ENCODE measurements at places on chromosomes 6 and 20.
A peak's percentile ranks its signal among the peaks of the same experiment; 100 is the strongest.

- DNase-seq, result no peak
These were observed 69.8 kb upstream of the CCN6 start for GRCh38 chr6:111984081-111984480.

DNA sequence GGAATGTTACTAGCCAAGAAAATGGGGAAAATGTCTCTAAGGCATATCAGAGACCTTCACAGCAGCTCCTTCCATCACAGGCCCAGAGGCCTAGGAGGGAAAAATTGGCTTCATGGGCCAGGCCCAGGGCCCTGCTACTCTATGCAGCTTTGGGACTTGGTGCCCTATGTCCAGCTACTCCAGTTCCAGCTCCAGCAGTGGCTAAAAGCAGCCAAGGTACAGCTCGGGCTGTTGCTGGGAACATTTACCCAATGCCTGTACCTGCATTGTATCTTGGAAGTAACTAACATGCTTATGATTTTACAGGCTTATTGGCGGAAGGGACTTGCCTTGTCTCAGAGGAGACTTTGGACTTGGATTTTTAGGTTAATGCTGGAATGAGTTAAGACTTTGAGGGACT, 390.6 kb downstream of the GRIK2 start:
- no peak for DNase-seq

- no peak for DNase-seq
These were observed 1.0 kb downstream of the SYNE1 start for GRCh38 chr6:152636021-152636608.

GRCh38 chr6:42403831-42404230, 47.9 kb downstream of the TRERF1 start:
- no peak for DNase-seq

DNA sequence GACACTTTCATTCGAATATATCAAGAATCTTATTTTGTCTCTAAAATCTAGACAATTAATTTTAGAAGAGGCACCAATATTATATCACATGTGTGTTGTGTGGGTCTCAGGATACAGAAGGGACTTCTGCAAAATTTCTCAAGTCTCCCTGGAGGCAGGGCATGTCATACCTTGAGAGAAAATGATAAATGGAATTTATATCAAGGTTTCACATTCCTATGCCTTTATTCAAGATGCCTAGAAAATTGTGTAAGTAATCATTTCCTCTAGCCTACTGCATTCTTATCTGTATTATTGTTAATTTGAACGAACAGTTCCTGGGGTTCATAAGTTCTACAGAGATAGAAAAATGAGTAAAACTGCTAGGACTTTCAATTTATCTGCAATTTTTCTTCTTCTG, 1247.9 kb downstream of the GRIK2 start:
- DNase-seq, result no peak

- DNase-seq, result no peak
These were observed 45.2 kb upstream of the TFAP2A start for GRCh38 chr6:10460096-10460495.

GRCh38 chr6:3001773-3002293, 2.1 kb downstream of the NQO2 start:
- peak; percentile 41 for DNase-seq

DNA sequence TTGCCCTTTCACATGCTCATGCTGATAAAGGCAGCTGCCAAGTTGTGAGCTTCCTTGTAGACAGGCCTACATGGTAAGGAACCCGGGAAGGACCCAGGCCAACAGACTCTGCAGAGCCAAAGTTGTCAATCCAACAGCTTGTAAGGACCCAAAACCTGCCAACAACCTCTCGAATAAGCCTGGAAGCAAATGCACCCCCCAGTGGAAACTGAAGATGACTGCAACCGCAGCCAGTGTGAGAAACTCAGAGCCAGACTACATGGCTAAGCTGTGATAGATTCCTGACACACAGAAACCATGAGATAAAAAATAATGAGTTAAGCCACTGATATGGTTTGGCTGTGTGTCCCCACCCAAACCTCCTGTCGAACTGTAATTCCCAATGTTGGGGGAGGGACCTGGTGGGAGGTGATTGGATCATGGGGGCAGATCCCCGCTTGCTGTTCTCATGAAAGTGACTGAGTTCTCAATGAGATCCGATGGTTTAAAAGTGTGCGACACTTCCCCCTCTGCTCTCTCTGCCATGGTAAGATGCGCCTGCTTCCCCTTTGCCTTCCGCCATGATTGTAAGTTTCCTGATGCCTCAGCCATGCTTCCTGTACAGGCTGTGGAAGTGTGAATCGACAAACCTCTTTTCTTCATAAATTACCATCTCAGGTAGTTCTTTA, 18.8 kb upstream of the CLPSL2 start:
- no peak for DNase-seq

DNA sequence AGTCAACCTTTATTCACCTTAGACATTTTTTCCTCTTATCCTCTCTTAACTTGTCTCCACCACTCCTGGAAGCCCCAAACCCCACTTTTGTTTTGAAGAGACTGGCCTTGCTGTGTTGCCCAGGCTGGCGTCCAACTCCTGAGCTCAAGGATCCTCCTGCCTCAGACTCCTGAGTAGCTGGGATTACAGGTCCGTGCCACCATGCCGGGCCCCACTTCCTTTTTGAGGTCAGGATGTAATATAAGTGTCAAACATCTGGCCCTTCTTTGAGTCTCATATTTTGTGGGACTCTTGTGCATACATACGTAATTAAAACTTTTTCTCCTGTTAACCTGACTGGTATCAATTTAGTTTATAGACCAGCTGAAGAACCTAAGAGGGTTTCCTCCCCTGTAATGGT, 1.4 kb upstream of the CDK19 start:
- DNase-seq, result no peak

DNA sequence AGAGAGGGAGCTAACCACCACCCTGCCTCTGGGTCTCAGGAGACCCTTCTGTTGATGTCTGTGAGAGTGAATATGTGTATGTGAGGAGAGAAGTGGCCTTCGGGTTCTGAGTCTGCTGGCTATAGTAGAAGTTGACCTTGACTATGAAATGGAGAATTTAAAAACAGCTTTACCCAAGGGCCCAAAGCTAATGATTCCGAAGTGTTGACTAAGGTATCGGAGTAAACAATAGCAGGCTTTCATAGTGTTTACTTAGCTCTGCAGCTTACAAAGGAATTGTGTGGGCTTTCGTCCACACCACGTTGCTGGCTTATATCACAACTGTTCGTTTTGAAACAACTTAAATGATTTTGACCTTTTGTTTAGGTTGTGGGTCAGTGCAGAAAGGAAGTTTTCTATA, 126.5 kb upstream of the JAG1 start:
- DNase-seq, result no peak

DNA sequence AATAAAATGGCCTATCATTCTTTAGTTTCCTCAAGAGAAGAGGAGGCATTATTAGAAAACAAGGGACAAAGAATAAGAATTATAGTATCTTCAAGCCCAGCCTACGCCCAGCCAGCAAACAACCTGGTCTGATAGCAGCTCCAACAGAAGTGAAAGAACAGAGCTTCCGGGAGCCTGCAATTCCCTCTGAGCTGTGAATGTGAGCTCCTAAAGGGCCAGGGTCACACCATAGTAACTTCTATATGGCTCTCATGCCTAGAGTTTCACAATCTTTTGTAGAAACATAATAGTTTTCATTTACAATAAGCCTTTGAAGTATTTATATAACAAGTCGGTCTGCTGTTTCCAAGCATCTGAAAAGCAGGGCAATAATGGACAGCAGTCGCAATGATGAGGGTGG, 116.5 kb downstream of the SMLR1 start:
- DNase-seq, result no peak

GRCh38 chr20:43744966-43745730, 18.3 kb upstream of the GTSF1L start:
- DNase-seq, result no peak

DNA sequence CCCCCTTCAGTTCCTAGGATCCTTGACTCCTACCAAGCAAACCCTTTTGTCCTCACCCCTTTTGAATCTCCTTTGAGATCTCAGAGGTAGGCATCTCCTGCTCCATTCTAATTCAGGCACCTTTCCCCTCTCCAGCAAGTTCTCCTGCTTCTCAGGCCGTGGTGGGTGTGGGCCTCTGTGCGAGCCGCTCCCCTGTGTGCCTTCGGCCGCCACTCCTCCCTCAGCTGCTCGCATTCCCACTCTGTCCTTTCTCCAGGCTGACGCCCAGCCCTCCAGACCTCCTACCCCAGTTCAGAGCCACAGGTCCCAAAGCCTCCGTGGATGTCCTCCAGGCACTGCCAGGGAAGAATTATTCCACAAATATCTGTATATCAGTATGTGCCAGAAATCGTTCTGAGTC, 19.7 kb upstream of the RPS6KA2 start:
- DNase-seq, result no peak

DNA sequence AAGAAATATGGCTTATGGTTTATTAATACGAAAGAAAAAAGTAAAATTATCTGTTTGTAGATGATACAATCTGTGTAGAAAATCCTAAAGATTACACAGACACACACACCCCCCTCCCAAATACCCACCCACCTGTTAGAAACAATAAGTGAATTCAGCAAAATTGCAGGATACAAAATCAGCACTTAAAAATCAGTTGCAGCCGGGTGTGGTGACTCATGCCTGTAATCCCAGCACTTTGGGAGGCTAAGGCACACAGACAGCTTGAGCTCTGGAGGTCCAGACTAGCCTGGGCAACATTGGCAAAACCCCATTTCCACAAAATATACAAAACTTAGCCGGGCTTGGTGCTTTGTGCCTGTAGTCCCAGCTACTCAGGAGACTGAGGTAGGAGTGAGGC, 42.3 kb downstream of the NINL start:
- no peak for DNase-seq

- no peak for DNase-seq
These were observed 9.9 kb downstream of the SMOC2 start for GRCh38 chr6:168450917-168451316.

- peak; percentile 18 for DNase-seq
These were observed 313.1 kb downstream of the TRDN start for GRCh38 chr6:123323452-123324329.

- DNase-seq, result no peak
These were observed at the start of gene CDH26 for GRCh38 chr20:59958123-59958522. TSS of gene CDH26 (plus strand) at chr20:59958423. CDS start at chr20:59958727, 304 bp downstream.

- DNase-seq, result no peak
These were observed 107.7 kb downstream of the PTPRK start for GRCh38 chr6:128412680-128413079.

GRCh38 chr6:66689608-66690007, 982.6 kb upstream of the EYS start:
- DNase-seq, result no peak

- no peak for DNase-seq
These were observed 29.3 kb upstream of the CTAGE9 start for GRCh38 chr6:131740161-131740560.

DNA sequence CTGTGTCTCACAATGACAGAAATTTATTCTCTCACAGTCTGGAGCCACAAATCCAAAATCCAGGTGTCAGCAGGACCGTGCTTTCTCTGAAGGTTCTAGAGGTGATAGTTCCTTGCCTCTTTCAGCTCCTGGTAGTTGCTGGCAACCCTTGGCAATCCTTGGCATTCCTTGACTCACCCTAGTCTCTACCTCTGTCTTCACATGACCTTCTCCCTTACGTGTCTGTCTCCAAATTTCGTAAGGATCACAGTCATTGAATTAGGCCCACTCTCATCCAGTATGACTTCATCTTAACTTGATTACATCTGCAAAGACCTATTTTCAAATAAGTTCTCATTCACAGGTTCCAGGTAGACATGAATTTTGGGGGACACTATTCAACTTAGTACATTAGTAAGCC, 143.1 kb downstream of the CEP57L1 start:
- no peak for DNase-seq

DNA sequence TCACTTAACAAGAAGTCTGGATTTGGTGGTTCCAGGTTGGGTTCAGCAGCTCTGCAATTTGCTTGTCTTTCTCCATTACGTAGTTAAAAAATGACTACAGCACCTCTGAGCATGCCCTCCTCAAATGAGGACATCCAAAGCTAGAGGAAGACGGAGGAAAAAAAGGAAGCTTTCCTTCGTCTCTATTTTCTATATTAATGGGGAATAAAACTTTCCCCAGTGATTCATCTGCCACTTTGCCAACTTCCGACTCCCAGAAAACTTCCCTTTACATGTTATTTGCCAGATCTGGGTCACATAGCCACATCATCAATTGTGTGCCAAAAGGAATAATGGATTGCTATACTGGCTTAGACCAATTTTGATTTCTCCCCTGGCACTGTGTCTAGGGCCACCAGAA, 69.5 kb downstream of the ZFAND3 start:
- no peak for DNase-seq

- DNase-seq, result no peak
These were observed 505 bp downstream of the SNAI1 start for GRCh38 chr20:49983123-49983847.

DNA sequence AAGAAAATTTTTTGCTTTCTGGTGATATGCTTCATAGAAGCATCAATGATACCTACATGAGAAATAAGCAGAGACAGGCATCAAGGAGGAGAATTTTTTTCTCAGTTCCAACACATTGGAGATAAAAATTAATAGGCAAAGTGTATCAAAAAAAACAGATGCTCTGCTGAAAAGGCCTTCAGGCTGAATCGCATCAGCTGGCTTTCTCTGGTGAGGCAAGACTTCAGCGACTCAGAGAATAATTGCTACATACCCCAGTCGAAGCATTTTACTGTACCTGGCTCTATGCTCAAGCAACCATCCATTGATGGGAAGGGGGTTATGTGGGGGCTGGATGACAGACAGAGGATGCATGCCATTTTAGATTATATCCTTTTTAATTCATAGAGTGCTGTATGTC, 415.1 kb downstream of the TFAP2A start:
- DNase-seq, result no peak

GRCh38 chr20:9442858-9443257, 71.5 kb upstream of the LAMP5 start:
- DNase-seq, result no peak

DNA sequence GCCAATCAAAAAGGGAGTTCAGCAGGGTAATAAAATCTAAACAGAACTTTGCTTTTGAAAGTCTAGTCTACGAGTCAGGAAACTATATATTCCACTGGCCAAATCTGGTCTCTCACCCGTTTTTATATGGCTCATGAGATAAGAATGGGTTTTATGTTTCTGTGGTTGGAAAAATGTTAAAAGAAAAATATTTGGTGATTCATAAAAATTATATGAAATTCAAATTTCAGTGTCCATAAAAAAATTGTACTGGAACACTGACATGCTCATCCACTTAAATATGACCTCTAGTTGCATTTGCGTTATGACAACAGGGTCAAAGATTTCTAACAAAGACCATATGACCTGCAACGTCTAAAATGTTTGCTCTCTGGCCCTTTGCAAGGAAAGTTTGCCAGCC, 22.3 kb upstream of the LAMP5 start:
- no peak for DNase-seq
